Inflammatory macrophage treated with lipopolysaccharide for 4 hours (primary cell): ENCODE measurements at places on chromosomes 16 and 17.

- DNase-seq = no peak
Measured at GRCh38 chr17:78029697-78030096, 71.2 kb downstream of the TNRC6C start.

DNA sequence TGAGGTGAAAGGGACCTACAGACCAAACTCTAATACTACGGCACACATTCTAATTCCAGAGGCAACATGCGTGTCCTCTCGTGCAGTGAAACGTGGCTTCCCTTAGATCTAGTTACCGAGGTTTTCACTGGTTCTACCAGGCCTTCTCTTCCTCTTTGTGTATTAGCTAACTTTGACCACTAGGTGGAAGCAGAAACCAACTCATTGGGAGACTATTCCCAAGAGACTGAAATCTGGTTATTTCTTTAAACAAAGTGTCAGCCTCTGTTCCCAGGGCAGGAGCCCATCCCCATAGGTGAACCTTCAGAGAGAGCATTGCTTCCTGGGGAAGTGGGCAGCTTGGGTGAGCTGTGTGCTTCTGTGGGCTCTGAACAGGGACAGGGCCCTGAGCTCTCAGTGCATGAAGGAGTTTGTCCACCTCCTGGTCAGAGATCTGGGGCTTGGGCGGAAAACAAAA lies 19.7 kb upstream of the RCVRN start:
- DNase-seq = peak; percentile 64

GRCh38 chr16:63361032-63361624 lies 1324.9 kb upstream of the CDH8 start:
- peak; percentile 20 for DNase-seq

GRCh38 chr17:17728550-17729251 lies 47.4 kb downstream of the RAI1 start:
- no peak for DNase-seq

DNA sequence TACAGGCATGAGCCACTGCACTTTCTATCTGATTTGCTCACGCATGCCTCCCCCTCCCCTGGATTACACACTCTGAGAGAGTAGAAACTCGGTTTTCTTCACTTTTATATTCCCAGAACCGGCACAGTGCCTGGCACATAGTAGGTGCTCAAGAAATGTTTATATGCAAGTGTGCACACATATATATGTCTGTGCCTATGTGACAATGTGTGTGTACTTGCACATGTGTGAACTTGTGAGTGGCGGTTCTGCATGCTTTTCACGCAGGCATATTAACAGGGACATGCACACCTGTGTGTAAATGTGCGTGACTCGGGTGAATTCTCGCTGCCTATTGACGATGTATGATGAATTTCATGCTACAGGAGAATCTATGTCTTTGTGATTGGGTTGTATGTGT lies 22.1 kb upstream of the IL21R start:
- no peak for DNase-seq

DNA sequence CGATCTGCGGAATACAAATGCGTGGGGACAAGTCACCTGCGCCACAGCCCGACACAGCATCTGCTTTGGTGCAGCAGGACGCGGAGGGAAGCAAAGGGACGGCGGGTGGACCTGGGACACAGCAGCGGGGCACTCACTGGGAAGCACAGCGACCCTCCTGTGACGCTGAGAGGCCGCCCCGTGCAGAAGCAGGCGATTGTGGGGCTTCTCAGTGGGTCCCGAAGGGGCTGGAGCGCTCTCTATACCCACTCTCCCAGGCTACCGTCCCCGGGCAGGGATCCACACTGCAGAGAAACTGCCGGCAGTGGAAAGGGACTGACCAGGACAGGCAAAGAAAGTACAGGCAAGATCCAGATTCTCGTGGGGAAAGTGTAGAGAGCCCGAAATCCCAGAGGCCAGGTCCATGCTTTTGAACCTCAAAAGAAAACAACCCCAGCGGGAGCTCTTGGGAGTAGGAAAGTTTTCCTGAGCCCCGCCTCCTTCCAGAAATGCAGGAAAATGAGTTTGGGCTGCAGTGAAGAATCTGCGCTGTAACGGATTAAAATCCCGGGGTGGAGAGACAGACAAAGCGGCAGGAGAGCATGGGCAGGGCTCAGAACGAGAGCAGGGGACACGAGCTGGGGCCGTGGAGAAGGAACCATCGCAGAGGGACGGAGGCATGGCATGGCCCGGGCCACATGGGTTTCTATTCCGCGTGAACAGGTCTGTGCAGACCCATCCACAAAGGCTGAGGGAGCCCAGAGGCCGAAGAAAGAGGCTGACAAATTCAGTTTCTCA lies 12.7 kb downstream of the COX4I1 start:
- DNase-seq = no peak

GRCh38 chr16:8568231-8568617 lies 22.1 kb downstream of the TMEM114 start:
- no peak for DNase-seq

GRCh38 chr17:65218261-65218660 lies 81.1 kb downstream of the RGS9 start:
- no peak for DNase-seq

- DNase-seq = no peak
Measured at GRCh38 chr17:58172369-58173071, 5.7 kb downstream of the OR4D2 start.

DNA sequence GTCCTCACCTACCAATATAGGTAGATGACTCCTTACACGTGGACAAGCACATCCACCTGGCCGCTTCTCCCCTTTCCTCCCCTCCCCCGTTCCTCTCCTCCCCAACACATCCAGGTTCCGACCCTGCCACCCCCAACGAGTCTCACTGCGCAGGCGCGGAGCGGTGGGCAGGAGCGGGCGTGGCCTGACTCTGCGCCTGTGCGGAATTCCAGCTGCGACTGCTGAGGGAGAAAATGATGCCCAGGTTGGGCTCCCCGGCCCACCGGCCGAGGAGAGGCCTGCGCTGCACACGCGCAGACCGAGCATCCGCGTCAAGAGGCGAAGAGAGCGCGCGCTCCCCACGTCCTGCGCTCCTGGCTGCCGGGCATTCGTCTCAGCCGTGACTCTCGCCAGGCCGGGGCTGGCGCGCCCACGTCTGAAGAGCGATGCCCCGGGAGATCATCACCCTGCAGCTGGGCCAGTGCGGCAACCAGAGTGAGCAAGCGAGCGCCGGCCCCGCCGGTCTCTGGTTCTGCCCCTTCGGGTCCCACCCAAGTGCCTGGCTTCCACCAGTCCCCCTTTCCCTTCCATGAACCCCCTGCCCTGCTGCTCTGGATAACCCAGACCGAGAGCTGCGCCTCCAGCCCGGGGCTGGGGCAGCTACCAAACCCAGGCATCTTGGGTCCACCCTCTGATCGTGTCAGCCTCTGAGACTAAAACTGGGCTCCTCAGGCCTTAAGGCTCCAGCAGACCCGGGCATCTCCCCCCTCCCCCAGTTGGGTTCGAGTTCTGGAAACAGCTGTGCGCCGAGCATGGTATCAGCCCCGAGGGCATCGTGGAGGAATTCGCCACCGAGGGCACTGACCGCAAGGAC lies at the start of gene TUBG2:
TSS of gene TUBG2 (plus strand) at position 206 of the 853 bp plus-strand sequence. CDS start at position 426, 220 bp downstream.
- DNase-seq = peak; percentile 71

DNA sequence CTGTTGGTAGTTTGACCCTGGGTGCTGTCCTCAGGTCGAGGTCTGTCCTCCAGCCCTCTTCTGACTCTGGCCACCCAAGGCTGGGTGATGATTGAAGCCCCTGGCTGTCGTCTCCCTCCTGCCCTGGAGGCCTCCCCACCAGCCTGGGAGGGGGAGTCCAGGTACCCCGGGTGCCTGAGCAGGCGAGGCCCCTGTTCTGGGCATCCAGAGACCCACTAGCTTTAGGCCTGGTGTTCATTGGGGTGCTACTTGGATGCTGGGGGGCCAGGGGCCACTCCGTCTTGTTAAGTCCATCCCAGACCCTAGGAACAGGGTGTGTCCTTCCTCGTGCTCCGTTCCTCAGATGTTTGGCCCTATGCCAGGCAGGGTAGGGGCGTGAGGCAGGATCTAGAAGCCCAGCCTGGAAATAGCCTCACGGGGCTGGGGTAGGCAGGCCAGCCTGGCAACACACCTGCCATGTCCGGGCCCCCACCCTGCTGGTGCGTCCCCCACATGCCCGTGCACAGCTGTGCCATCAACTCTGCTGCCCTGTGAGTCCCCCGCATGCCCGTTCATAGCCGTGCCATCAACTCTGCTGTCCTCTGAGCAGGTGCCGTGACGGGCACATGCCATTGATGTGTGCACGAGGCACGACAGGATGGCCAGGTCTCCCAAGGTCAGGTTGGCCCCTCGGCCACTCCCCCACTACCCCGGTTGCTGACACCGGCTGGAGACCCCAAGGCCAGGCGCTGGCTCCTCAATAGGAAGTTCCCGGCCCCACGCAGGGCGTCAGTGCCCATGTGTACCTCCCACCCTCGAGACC lies 36.9 kb downstream of the GINS2 start:
- no peak for DNase-seq

GRCh38 chr17:66523378-66524200 lies 221.2 kb downstream of the PRKCA start:
- DNase-seq = no peak

DNA sequence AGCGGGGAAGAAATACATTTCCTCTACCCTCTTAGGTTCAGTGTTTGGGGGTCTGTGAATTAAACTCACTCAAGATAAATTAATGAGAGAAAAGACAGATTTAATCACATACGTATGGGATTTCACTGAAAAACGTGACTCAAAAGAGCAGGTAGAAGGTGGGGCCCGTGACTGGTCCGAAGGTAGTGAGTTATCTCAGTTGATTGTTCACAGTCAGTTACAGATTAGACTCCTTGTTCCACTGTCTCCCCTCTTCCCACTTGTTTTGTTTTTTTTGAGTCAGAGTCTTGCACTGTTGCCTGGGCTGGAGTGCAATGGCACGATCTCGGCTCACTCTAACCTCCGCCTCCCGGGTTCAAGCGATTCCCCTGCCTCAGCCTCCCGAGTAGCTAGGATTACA lies 301.2 kb downstream of the SEC14L1 start:
- DNase-seq = no peak

DNA sequence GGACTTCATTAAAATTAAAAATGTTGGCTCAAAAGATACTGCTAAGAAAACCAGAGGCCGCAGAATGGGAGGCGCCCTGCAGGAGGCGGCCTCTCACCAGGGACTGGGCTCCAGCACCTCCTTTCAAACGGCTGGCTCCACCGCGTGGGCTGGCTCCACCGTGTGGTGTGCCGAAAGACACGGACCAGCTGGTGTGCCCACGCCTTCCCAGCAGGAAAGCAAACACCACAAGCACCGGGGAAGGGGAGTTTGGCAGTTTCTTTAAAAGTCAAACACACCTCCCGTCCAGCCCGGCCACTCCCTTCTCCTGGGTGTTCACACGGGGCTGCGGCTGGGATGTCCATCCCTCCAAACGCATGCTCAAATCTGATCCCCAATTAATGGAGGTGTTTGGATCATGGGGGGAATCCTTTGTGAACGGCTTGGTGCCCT lies 13.9 kb downstream of the HAGH start:
- DNase-seq = peak; percentile 60

DNA sequence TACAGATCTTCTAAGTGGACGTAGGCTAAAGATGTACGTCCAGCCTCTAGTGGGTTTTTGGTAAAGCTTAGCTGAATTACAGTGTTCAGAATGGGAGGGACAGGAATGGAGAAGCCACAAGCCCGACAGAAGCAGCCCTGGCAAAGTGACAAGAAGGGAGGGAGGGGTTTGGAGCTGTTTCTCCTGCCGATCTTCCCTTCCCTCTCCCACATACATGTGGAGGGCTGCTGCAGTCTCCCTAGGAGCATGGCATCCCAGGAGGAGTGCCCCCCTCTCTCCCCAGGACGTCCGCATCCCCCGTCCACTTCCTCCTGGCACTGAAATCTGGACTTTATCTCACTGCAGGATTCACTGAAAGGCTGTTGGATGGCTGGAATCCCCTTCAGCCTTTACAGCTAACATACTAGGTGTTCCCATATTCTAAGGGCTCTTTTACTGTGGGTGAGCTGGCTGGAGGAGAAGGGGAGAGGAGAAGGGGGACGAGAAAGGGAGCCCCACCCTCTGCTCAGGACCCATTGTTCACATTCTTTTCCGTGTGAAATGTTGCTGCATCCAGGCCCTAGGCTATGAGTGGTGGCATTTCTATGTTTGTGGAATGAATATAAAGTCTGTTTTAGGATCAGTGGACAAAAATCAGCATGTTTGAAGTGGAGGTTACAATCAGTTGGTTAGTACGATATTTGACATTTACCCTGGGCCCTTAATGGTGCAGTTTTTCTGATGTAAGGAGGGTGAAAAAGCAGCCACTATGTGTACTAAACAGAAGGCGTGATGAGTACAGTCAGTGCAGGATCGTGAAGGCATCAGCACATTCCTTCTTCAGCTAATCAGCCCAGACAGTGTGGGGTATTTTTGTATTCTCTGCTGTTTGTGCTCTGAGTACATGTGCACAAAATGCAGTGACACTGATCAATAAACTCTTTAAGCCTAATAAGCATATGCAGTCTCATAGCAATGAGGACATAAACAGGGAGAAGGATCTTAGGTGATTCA lies 94.6 kb downstream of the SPECC1 start:
- no peak for DNase-seq

- peak; percentile 39 for DNase-seq
Measured at GRCh38 chr16:25009822-25010221, 5.3 kb downstream of the ARHGAP17 start.
